Amniotic stem cell (primary cell): ENCODE measurements at places on chromosomes 13 and 19.

DNA sequence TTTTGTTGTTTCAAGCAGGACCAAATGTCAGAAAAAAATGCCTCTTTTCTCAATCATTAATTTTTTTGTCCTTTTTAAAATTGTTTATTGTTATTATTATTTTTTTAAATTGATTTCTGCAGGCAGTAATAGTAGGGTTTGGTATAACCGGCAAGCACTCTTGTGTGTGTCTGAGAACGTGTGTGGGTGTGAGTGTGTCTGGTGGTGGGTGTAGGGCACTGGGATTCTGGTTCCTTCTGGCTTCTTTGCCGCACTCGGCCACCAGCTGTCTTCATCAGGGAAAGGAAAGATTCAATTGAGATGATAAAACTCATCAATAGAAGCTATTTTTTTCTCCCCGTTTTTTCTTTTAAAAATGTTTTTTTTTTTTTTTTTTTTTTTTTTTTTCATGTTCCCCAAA, 56.4 kb downstream of the IER2 start:
- DNase-seq: no peak

GRCh38 chr19:17076543-17076991, 990 bp downstream of the MYO9B start:
- DNase-seq: no peak

DNA sequence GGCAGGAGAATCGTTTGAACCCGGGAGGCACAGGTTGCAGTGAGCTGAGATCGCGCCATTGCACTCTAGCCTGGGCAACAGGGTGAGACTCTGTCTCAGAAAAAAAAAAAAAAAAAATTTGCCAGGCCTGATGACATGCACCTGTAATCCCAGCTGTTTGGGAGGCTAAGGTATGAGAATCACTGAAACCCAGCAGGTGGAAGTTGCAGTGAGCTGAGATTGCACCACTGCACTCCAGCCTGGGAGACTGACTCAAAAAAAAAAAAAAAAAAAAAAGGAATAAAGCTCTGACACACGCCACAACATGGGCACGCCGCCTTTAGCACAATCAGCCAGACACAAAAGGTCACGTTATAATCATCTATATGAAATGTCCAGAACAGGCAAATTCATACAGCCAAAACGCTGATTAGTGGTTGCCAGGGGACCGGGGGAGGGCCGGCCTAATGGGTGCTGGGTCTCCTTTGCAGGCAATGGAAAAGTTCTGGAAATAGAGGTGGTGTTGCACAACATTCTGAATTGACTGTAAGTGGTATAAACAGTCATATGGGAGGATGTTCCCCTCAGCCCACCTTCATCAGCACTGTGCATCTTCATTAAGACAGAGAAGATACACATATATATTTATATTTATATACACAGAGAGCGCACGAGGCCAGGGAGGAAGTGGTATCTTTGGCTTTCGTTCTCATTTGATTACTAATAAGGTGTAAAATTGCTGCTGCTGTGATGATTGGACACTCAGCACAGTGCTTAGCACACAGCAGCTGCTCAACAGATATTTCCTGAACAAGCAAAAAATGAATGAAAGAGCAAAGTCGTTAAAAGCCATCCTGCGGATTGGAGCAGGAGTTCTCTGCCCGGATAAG, 3.8 kb downstream of the HSPBP1 start:
- no peak for DNase-seq

GRCh38 chr19:33440682-33441081, 67.2 kb downstream of the CEBPG start:
- DNase-seq: no peak

DNA sequence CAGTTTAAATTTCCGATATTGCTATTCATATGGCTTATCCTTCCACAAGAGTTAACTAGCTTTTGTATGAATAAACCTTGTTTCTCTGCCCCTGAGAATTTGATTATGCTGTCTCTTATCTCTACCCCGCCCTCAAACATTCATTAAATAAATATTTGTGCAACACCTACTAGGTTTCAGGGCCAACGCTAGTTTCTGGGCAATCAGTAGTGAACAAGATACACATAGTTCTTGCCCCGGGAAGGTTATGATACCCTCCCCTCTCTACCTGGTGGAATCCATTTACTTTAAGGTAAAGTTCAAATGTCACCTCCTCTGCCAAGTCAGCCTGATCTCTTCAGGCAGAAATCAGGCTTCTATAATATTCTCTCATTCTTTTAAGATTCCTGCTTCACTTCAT, 16.6 kb upstream of the USP12 start:
- DNase-seq: no peak

DNA sequence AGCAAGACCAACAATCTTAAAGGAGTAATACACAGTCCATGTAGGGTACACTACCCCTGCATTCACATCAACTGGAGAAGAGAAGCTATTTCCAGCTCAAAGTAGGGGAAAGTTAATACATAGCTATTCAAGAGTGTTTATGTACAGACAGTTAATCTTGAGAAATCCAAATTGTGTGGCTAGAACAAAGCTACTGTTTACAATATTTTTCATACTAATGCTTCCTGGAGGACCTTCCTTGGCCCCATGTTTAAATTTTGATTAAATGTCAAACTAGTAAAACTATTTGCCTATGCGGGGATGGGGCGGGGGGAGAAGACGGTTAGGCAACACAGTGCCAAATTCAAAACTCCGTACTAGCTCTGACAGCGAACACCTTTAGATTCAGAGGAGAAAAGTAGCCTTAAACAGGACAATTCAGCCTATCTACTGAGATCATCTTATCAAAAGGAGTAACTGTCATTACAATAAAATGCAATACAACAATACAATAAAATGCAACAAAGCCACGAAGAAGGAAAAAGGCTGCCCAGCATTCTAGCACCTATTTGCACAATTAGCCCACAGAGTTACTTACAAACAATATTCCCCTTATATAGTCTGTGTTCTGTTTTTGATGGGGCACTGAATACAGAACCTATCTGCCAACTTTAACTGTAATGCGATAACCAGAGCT, 29.1 kb downstream of the BRD4 start:
- no peak for DNase-seq

- peak; percentile 30 for DNase-seq
These were observed 34.2 kb upstream of the PNMA8B start for GRCh38 chr19:46529622-46530451.

GRCh38 chr13:93857126-93857525, 622.4 kb downstream of the DCT start:
- no peak for DNase-seq

DNA sequence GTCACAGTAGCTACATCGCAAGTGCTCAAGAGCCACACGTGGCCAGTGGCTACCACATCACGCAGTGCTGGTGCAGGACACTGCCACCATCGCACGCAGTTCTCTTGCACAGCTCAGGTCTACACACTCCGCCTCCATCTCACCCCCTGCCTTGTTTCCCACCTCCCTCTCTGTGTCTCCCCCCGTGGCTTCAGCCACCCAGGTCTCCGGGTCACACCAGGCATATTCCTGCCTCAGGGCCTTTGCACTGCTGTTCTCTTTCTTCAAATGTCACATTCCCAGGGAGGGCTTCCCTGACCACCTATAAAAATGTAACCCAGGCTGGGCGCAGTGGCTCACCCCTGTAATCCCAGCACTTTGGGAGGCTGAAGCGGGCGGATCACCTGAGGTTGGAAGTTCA, 10.6 kb downstream of the CCDC8 start:
- DNase-seq: no peak

DNA sequence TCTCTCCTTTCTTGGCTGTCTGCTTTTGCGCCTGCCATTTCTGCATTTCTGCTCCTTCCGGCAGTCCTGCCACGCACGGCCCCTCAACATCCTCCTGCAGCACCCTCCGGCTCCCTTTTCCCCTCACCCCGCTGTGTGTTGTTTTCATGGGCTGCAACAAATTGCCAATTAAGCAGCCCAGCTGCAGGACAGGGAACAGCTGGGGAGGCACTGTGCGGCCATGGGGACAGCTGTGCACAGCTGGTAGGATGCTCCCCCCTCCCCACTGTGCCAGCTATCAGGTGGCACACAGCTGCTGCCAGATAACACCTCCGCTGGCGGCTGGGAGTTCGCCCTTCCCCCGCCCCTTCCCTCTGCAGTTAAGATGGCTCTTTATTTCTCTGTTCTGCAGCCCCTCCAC, 25.4 kb downstream of the LYL1 start:
- DNase-seq: no peak

- DNase-seq: no peak
These were observed 5.4 kb downstream of the DIAPH3 start for GRCh38 chr13:60158321-60158801.

DNA sequence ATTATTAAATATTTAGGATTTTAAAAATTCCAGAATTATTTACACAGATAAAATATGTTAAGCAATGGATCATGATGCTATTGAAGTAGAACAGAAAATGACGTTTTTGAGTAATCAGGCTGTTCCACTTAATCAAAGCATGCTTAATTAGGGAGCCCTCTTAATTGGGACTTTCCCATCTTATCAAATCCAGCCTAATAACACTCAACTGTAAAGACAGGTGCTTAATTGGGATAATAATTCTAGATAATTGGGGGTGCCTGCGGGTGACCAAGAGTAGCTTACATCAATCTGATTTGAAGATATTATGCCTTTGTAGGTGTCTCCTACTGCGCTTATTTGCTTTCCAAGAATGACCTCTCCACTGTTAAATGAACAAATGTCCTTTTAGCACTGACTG, 742.2 kb upstream of the SLITRK6 start:
- DNase-seq: no peak

- no peak for DNase-seq
These were observed 30.0 kb downstream of the TSSK6 start for GRCh38 chr19:19485161-19485997.
